T1000 (cell line): ENCODE measurements at places on chromosomes 2 and 18.

GRCh38 chr2:40556293-40556692 is 104.4 kb upstream of the SLC8A1 start:
- no peak for DNase-seq

- DNase-seq, result peak; percentile 82
Measured at GRCh38 chr2:102063941-102064678, 72.3 kb downstream of the IL1R2 start.

DNA sequence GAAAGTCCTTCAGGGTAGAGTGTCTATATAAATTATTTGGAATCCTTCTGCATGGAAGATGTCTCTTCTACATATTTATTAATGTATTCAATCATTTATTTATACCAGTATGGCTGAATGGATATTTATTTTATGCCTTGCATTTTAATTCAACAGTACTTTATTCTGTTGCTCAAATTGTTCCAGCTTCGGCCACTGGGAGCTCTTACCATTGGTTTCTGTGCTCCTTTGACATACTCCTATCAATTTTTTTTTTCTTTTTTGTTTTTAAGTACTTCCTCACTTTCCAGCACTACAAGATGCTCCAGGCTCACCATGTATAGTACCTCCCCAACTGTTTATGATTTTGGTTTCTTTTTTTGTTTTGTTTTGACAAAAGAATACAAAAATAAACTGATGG is 39.4 kb upstream of the WIPF1 start:
- no peak for DNase-seq

DNA sequence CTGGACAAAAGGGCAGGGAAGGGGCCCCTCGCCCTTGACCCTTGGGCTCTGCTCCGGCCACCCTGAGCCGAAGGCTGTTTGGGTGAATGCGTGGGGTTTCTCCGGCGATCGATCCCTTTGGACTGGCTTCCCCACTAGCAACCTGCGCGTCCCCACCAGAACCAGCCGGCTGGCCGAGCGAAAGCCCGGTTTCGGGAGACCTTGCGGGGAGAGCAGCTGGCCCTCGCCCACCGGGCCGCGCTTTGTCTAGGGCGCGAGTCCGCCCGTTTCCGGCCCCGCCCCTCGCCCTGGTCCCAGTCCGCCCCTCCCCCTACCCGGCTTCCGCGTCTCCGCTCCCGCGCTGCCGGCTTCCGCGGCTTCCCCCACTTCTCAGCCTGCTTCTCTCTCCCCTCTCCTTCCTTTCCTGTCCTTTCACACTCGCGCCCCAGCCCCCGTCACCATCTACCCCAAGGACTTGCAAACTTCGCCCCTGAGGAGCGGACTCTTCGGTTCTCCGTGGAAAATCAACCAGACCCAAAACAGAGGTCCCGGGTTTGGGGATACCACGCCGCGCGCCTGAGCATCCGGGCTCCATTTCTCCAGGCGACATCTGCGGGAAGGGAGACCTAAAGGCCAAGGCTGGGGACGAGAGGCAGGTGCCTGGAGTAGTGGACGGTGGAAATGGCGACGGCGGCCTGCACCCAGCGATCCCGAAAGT is 48.0 kb upstream of the ATP6V1B1 start:
- DNase-seq, result no peak

DNA sequence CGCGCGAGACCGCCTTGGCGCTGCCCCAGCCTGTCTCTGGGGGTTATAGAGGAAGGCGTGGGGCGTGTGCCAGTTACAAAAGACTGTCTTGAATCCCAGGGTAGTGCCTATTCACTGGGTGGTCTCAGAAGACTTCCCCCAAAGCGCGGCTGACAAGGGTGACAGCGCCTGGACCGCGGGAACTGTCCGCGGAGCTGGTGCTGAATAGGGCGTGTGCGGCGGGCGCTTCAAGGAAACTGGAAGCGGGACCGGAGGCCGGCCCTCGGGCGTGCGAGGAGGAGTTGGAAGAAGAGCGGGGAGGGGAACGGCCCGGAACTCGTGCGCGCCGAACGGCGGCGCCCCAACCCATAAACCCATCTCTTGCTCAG is 2.3 kb downstream of the EGR4 start:
- DNase-seq, result peak; percentile 6
